ENCODE measurements at places on chromosomes 1 and 21.

DNA sequence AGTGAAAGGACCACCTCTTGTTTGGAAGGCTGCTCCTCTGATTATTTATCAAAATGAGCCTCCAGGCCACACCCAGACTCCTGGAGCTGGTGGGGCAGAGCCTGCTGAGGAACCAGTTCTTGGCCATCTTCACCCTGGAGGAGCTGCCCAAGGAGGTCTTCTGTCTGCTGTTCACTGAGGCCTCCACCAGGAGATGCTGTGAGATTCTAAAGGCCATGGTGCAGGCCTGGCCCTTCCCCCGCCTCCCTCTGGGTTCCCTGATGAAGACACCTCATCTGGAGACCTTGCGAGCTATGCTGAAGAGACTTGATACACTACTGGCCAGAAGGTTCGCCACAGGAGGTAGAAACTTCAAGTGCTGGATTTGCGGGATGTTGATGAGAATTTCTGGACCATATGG is 61.7 kb upstream of the GJA8 start:
- DNase-seq = no peak

- peak; percentile 82 for DNase-seq
Measured at GRCh38 chr1:153946622-153947241, at the start of gene DENND4B. Gene DENND4B (minus strand): TSS chr1:153946718. CDS start chr1:153944374, 2,344 bp downstream.

- DNase-seq = no peak
Measured at GRCh38 chr1:224237119-224237881, 54.3 kb downstream of the DEGS1 start.

DNA sequence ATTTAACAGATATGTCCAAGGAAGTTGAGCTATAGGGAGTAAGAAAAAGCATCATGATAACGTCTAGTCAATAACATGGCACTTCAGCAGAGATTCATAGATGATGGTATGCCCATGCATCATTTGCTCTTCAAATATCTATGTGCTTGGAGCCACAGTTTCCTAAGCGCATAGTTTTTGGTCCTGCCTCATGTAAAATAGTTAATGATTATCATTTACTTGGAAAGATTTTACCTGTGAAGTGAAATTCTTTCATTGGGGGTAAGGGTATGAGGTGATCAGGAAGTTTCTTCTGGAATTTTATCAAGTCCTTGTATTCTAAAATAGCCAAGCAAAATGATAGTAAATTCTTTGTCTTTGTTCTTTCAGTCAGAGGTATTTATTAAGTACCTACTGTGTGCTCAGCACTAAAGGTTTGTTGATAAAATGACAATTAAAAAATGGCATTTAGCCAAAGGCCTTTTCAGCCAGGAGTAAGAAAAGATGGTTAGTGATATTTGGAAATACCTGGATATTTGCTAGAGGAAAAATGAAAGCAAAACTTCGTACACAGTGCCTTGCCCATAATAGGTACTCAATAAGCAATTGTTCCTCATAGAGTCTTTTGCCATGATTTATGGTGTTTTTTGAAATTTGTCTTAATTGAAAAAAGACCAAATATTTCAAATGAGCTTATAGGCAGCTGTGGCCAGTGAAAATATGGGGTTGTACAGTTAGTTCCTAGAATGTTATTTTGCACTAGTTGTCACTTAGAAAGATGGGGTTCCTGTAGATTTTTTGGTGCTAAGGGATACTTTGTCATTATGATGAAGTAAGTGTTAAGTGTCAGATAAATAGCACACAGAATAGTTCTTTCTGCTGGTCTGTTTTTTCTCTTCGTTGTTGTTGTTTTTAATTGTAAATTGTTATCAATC is 13.1 kb downstream of the PDIK1L start:
- no peak for DNase-seq

GRCh38 chr1:173865468-173866164 is 2.2 kb downstream of the GAS5 start:
- no peak for DNase-seq

All from right atrium auricular region (tissue), 2 donors.